Activated T-helper 1 cell treated with anti-CD3 and anti-CD28 coated beads, Interleukin-2, amount 50 U/mL, for 16 hours (primary cell): ENCODE measurements at places on chromosomes 11 and 22.

DNA sequence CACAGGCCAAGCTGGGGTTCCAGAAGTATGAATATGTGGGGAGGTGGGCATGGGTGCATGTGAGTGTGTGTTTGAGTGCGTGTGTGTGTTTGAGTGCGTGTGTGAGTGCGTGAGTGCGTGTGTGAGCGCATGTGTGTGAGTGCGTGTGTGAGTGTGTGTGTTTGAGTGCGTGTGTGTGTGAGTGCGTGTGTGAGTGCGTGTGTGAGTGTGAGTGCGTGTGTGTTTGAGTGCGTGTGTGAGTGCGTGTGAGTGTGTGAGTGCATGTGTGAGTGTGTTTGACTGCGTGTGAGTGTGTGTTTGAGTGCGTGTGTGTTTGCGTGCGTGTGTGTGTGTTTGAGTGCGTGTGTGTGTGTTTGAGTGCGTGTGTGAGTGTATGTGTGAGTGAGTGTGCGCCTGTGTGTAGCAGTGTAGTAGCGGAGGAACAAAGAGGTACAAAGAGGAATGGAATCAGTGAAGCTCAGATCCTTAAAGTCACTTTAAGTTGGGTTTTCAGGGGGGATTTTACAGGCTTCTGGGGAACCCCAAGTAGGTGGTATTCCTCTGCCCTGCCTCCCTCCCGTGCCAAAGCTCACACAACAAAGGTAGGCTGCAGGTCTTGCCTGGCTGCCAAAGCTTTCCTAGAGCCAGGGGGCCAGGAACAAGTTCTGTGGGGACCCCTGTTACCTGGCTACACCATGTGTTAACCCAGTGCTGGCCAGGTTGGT is 137.1 kb downstream of the KIRREL3 start:
- no peak for DNase-seq

- no peak for DNase-seq
These were observed 1.6 kb upstream of the QSER1 start for GRCh38 chr11:32890843-32891656.

DNA sequence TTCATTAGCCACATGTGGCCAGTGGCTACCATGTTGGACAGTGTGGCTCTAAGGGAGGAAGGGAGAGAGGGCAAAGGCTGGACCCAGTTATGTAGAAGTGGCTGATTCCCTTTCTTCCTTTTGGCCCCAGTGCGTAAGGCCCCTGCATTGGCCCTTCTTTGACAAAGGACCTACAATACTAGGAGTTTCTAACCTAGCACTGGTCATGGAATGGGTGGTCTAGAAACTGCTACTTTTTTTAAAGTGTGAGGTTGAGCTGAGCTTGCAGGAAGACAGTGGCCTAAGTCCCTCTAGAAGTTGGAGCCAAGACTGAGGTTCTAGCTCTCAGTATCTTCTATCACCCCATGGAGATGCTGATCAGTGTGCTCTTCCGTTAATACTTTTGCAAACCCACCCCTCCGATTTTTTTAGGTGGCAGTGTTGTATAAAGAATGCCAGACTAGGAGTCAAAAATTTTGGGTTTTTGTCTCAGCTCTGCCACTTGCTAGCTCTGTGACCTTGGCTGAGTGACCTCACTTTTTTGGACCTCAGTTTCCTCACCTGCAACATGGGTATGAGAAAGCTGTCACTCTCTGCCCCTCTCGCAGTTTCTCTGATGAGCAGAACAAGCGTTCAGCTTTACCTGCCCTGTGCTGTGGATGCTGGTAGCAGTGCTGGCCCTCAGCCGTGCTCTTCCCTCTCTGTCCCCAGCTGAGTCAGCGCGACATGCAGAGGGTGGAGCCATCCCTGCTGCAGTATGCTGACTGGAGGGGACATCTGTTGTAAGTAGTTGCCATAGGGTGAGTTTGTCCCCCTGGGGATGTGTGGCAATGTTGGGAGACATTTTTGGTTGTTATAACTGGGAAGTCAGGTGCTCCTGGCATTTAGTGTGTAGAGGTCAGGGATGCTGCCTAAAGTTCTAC is 6.9 kb downstream of the ACCS start:
- no peak for DNase-seq

DNA sequence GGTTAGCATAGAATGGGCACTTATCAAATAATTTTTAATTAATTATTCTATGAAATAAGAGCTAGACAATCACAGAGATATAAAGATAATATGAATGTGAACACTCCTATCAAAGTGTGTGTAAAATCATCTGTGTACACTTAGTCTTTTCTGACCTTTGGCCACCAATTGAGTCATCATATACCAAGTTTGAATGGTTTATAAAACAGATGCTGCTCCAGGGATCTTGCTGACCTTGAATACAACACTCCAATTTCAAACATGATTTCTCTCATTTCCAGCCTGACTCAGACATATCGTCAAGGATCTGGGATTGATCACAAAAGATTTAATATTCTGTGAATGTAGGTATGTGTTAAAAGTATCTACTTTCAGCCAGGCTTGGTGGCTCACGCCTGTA is 2.9 kb upstream of the OR51V1 start:
- DNase-seq: no peak

DNA sequence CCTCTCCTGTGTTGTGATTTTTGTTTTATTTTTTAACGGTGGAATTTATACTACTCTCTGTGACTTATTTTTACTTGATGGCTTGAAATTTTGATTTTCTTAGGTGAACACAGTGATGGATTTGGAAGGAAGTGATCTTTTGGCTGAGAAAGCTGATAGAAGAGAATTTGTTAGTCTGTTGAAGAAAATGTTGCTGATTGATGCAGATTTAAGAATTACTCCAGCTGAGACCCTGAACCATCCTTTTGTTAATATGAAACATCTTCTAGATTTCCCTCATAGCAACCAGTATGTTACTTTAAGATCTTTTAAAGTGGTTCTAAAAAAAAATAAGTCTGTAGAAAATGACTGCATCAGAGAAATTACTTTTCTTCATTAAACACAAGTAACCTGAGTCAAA is 82.1 kb downstream of the HIPK3 start:
- no peak for DNase-seq

- DNase-seq: no peak
These were observed 37.7 kb downstream of the NF2 start for GRCh38 chr22:29641042-29641699.

GRCh38 chr22:46517255-46517761 is 20.1 kb downstream of the CELSR1 start:
- DNase-seq: no peak

GRCh38 chr11:132421555-132421954 is 1051.1 kb downstream of the NTM start:
- DNase-seq: no peak

GRCh38 chr11:86174101-86175046 is 70.2 kb upstream of the EED start:
- no peak for DNase-seq

DNA sequence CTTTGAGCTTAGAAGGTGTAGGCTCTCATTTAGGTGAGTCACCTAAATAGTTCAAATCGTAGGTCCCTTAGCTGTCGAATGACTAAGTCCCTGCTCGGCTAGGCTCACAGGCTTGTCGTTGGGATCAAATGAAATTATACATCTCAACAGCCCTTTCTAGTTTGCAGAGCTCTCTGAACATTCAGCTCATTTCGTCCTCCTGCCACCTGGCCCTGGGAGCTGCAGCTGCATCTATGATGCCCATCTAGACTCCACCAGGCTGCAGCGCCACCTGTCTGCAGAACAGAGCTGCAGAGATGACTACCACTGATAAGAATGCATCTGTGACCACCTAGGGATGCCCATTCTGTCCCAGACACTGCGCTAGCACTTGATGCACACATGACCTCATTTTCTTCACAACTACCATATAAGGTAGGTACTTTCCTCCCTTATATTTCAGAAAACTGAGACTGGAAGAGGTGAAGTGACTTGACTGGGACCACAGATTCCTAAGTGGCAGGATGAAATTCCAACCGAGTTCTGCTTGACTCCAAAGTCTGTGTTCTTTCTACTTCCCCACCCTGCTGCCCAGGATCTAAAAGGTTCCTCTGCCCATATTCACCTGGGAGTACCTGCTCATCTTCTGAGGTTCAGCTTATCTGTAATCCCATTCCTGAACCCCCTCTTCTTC is 141.1 kb upstream of the NARS2 start:
- DNase-seq: no peak

DNA sequence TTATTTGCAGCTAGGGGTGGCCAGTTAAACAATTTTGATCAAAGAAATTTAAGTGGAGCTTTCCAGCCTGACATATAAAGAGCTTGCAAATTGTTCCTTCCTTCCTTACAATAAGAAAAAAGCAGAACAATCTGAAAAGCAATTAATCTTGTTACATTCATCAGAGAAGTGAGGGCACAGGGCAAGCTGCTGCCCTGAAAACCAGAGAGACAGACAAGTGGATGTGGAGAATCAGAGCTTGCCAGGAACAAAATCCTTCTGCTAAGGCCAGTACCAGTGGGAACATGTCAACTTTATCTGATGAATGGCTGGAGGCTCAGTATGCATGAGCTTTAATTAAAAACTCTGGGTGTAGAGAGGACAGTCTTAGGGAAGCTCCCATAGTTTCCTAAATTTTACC is 8.8 kb downstream of the CCDC179 start:
- no peak for DNase-seq

GRCh38 chr22:25564979-25565677 is 653 bp downstream of the GRK3 start:
- DNase-seq: no peak

DNA sequence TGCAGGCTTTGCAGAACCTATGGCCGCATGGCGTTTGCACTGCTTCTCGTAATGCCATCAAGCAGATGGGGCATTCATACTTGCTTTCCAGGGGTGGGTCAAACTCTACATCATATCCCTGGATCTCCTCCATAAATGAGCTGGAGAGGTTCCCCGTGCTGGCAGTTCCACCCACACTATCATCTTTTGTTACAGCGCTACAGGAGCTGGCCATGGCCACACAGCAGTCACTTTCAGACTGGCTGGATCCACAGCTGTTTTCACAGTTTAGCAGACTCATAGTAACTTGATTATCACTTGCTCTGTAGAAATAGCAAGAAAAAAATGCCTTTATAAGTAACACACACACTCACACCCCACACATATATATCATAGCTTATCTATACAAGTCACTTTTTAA is 8.8 kb downstream of the TRAF6 start:
- DNase-seq: no peak

DNA sequence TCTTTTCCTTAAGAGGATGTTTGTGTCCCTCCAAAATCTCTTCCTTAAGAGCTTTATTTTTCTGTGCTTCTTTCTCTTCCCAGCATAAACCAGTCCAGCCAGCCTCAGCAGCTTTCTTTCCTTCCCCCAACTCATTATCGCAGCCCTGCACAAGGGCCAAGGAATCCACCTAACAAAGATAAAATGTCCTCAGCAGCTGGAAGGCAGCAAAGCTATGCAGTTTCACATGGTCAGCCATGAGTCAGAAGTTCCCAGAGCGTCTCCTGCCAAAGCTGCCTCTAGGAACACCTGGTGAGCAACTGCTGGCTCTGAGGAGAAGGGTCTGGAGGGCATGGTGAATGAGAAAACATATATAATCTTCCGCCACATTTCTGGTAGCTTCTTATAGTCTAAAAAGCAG is 45.3 kb upstream of the HMGXB4 start:
- no peak for DNase-seq

- DNase-seq: no peak
These were observed 985 bp upstream of the IL2RB start for GRCh38 chr22:37150701-37151100.

- no peak for DNase-seq
These were observed 11.2 kb upstream of the PIK3C2A start for GRCh38 chr11:17219016-17219415.

DNA sequence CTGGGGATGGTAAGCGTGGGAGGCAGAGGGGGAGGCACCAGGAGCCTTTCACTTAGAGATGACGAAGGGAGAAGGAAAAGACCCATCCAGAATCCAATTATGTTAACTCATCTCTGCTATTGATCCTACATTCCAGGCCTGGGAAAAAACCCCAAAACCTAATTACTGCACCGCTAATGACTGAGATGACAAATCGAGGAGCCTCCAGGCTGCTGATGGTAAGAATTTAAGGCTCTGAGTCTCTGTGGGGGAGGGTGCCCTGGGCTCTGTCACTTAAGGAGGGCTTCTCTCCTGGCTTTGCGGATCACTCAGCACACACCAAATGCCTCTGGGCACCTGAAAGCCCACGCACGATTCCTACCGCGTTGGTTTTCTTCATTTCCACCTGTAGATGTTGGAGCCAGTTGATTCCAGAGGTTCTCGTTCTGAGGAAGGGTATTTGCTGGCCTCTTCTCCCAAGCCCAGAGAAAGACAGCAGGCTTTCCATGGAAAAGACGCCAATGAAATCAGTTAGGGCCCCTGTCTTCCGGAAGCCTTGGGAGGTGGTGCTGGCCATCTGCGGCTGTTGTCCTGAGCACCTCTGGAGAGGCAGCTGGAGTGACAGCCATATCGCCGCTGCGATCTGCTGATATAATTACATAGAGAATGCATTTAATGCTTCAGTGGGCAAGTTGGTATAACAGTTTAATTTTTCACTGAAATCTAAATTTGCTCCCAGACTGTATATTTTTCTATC is 751.2 kb downstream of the BRD1 start:
- DNase-seq: no peak

DNA sequence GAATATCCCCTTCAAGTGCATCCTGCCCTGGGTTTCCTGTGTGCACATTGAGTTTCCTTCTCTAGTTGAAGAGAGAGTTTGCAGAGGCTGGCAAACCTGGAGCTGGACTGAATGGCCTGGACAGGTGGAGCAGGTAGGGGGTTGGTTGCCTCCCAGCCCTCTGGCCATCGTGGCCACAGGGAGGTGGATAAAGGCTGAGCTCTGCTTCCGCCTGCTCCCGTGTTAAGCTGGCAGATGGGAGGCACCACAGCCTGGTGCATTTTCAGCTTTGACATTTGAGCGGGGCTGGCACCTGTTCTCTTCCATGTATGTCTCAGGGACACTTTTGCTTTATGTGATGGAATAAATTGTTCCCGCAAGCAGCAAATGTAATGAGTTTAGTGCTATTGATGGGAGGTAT is 11.1 kb downstream of the MICAL2 start:
- DNase-seq: no peak

DNA sequence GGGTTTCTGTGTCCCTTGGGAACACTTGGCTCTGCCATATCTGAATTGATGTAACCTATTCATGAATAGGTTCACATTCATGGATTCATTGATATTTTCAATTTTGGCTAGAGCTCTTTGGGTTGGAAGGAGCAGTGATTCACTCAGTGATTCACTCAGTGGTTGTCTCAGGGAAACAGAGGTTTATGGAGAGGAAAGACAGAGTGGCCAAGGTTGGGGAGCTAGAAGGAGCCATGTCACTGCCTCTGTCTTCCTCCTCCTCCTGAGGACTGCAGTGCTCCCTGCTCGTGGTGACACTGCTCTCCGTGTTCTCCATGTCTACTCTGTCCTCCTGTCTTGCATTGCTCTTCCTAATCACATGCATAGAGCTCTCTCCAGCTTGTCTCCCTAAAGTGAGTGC is 17.4 kb downstream of the CEP164 start:
- no peak for DNase-seq

DNA sequence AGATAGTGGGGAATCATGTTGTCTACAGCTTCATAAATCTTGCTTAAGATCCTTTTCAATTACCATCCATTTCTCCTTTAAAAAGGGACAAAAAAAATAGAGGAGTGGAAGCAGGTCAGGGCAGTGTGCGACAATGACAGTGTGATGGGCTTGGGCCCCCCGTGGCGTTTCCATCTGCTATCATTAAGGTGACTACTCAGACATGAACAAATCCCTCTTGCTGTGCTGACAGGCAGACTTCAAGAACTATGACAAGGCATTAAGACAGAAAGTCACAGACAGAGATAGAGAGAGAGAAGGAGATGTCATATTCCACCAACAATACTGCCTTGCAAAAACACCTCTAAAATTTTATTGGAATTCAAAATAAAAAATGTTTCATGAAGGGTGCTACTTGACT is 263.2 kb downstream of the DCDC1 start:
- DNase-seq: no peak

GRCh38 chr11:88544656-88545280 is 207.2 kb upstream of the CTSC start:
- DNase-seq: no peak

- no peak for DNase-seq
These were observed 16.1 kb upstream of the RELT start for GRCh38 chr11:73359930-73360742.
